Stimulated activated CD4-positive, alpha-beta T cell treated with anti-CD3 and anti-CD28 coated beads, TNF-alpha, amount 100 ng/mL, for 48 hours (primary cell): ENCODE measurements at places on chromosomes 6 and 20.

GRCh38 chr6:105874835-105875626 is 211.1 kb upstream of the PRDM1 start:
- DNase-seq = no peak

GRCh38 chr20:15706719-15707118 is 866.5 kb downstream of the KIF16B start:
- no peak for DNase-seq

- no peak for DNase-seq
Measured at GRCh38 chr6:18031680-18032256, 44.3 kb upstream of the KIF13A start.

DNA sequence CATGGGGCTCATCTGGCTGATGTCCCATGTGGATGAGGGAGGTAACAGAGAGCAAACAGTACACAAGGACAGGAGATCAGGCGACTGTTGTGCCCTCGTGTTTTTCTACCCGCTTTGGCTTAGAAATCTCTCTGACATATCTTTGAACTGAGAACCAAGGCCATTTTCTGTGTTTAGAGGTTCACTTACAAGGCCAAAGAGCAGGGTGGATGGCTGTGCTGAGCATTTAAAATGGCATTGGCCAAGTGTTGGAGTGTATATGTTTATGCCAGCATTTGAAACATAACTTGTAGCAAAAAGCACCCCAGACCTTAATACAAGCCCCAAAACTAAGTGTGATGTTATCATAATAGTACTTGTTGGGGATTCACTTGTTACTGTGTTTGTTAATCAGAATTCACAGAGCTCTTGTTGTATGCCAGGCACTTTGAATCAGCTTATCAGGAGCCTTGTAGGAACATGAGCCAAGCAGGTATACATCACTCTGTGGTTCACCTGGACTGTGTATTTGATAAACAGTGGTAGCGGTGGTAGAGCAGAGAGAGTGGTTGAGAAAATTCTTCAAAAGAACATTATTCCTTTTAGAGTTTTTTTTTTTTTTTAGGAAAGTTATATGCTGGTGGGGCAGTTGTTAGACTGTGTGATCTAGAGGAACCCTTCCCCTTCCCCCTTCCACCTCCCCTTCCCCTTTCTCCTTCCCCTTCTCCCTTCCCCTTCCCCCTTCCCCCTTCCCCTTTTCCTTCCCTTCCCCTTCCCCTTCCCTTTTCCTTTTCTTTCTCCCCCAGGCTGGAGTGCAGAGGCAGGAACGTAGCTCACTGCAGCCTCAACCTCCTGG is 71.3 kb downstream of the ATRN start:
- DNase-seq = no peak

DNA sequence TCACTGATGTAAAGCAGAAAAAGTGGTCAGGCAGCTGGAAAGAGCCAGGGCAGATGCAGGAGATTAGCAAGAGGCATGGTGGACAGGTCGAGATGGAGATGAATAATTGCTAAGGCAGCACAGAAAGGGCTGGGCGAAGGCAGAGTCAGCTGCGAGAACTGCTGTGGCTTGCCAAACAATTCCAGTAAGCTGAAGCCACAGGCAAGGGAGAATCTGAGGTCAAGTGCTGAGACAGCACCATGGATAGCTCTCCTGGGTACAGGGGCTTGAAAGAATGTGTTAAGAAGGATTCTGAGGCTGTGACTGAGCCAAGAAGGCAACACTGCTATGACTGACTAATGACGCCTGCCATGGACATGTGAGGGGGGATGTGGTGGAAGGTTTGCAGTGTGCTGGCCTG is 220.8 kb upstream of the FOXA2 start:
- DNase-seq = no peak
